Parietal lobe (tissue), 2 donors: ENCODE measurements at places on chromosomes 12 and 14. TPM values are rescaled to one million over a fixed set of nuclear protein-coding genes. Genes with fewer than 3 reads are reported as not detected.

LRP1-AS gene
- total RNA-seq: not detected

HPD gene
- total RNA-seq: not detected

CATSPERB gene
- 0.63 TPM for total RNA-seq

DGKA gene
- total RNA-seq: 13.5 TPM

NPAS3 gene
- 42.9 TPM for total RNA-seq
